G401 (cell line): ENCODE measurements at places on chromosomes 5 and 9.
A peak's percentile ranks its signal among the peaks of the same experiment; 100 is the strongest.

DNA sequence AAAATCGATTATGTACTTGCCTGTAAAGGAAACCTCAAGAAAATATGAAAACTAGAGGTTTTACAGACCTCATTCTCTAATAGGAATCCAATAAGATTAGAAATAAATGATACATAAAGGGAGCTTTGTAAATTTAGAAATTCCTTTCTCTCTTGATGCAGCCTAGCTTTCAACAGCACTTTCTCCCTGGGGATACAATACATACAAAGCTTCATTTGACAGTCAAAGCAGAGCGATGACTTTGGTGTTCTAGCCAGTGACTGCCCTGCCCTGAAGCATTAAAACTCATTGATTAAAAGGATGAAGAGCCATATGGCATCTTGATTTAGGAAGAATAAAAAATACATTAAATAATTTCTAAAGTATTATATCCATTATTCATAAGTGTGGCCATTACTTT lies 46.3 kb upstream of the GLIS3 start:
- no peak for DNase-seq

DNA sequence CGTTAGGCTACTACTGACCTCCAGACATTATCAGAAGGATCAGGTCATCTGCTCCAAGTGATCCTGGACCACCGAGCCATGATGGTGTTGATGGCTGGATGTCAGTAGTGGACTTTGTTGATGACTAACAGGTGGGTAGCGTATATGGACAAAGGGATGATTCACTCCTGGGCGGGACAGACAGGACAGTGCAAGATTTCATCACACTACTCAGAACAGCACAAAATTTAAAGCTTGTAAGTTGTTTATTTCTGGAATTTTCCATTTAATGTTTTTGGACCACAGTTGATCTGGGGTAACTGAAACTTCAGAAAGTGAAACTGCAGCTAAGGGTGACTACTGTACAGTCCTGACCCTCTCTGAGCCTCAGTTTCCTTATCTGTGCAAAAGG lies 12.7 kb downstream of the PDGFRB start:
- DNase-seq, result no peak

DNA sequence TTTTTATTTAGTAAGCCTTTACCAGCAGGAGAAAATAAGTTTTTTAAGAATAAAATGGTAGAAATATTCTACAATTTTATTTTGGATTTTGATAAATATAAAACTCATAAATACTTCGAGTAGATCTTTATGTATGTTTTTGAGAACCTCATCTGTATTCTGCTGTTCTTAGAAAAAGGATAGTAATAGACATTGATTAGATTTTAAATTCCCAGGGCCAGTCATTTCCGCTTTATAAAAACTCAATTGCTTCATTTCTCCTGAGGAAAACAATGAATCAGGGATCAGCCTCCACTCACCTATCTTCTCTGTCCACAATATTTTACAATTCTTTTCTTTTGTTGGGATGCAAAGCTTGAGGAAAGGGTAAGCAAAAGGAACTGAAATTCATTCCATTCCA lies 1983.5 kb upstream of the C9orf72 start:
- no peak for DNase-seq

DNA sequence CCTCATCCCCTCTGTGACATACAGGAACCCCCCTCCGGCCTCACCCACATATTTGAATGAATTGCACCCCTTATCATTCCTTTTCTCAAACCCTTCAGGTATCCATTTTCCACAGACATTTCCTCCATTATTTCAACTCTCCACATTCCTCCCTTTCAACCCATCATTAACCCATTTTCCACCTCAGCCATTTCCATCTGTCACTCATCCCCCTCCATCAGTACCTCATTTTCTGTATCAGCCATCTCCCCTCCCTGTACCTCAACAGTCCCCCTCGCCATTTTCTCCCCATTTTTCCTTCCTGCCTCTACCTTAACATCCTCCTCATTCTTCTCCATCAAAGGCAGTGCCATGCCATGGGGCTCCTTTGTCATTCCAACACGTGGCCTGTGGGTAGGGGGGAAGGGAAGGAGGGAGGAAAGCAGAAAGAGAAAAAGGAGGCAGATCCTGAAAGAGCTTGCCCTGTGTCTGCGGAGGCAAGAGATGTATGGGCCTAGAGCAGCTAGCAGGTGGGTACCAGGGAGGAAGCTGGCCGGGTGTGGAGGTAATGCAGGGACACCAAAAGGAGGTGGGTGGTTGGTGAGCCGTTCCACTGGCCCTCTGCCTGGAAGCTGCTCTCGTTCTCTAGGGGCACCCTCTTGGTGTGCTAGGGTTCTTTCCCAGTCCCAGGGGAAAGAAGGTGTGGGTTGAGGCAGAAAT lies 1.5 kb downstream of the DNAJB5 start:
- peak; percentile 51 for DNase-seq

DNA sequence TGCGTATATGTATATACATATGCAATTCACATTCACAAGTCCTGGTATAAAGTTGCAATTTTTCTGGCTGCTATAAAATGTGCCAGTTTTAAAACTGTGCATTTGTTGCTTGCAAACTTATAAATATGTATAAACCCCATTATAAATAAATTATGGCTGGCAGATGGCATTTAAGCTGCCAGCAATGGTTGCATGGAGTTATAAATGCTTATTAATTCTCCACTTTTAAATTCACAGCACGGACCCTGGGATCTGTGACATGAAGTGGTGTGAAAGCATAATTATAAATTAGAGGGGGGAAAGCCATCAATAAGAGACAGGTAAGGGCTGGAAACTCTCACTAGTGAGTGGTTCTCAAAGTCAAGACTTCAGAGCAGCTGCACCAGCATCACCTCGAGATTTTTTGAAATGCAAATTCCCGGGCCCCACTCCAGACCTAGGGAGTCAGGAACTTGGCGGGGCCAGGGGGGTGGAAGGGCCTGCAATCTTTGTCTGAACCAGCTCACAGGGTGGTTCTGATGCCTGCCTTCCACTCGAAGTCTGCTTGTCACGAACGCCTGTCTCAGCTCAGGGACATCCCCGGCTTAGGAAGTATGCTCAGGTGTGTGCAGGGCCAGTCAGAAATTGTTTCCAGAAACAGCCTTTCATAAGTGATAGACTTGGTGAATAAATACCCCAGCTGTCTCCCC lies 16.9 kb downstream of the S1PR3 start:
- no peak for DNase-seq

DNA sequence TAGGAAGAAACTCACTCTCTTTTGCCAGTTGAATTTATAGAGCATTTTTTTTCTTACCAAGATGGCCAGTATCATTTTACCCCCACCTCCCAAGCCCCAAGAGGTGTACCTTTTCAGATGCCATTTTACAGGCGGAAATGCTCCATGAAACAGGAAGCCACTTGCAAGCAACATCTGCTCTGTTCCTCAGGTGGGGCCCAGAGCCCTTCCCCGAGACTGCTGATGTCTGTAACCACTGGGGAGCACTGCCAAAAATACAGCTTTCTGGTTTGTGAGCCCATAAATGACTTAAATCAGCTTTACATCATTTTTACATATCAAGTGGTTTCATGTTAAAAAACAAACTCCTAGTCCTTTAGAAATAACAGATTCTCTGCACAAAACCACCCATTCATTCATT lies 42.9 kb upstream of the GARNL3 start:
- no peak for DNase-seq
